ENCODE measurements at places on chromosomes 11 and 22.

DNA sequence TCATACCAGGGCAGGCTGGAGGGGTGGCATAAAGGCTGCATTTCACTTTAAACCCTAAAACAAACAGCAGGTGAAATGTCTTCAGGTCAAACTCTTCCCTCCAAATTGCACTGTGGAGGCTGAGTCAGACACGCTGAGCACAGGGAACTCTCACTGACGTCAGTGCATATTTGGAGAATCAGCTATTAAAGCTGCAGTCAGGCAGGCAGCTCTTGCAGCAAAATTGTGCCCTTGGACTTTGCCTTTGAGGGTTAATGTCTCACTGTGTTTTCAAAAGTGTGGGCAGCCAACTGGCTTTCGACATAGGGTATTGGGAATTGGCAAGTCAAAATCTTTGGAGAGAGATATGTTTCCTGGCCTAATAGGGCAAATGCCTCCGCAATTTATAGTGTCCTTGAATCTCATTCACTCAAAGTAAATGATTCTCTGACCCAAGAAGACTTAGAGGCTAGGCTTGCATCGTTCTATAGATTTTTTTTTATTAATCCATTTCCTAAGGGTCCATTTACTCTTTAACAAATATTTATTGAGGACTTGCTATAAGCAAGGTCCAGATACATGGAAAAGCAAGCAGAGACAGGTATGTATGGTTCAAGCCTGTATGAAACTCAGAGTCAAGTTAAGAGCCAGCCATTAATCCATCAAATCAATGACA lies 27.7 kb upstream of the SMCO4 start:
- DNase-seq, result no peak

- no peak for DNase-seq
Measured at GRCh38 chr11:59678118-59678812, 9.4 kb upstream of the PATL1 start.

DNA sequence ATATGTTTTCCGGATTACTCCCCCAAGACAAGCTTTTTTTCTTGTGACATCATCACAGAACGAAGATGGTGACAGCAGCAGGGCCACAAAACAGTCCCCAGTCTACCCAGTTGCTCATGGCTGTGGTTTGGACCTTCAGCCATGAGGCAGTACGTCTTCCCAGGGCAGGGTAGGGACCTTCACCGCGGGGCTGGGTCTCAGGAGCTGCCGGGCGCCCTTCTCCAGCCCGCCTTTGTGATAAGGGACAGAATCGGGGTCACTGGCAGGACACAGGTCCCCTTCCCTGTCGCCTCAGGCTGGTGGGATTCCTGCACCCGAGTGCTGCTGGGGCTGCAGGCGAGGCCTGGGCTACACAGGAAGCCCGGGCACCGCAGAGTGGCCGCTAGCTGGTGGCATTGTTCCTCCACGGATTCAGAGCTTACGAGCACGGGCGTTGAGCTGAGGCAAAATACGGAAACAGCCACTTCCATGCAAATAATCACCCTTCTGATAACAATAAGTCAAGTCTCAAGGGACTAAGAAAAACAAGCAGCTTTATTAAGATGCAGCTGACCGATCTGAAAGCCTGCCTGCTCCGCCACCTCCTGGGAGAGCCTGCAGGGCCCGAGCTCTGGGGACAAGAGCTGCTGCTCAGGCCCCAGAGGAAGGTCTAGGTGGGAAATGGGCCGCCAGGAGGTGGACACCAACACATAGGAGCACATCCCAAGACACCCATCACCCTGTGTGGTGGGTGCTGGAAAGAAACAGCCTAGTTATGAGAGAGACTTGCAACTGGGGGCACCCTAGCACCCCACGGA lies 12.3 kb downstream of the TBX1 start:
- DNase-seq, result no peak

GRCh38 chr11:8253566-8253965 lies 10.1 kb downstream of the LMO1 start:
- no peak for DNase-seq

- no peak for DNase-seq
Measured at GRCh38 chr11:66932543-66932942, 25.6 kb downstream of the PC start.

GRCh38 chr22:45709060-45709739 lies 37.6 kb downstream of the ATXN10 start:
- DNase-seq, result no peak

GRCh38 chr11:27300974-27301373 lies 62.0 kb downstream of the CCDC34 start:
- DNase-seq, result no peak

DNA sequence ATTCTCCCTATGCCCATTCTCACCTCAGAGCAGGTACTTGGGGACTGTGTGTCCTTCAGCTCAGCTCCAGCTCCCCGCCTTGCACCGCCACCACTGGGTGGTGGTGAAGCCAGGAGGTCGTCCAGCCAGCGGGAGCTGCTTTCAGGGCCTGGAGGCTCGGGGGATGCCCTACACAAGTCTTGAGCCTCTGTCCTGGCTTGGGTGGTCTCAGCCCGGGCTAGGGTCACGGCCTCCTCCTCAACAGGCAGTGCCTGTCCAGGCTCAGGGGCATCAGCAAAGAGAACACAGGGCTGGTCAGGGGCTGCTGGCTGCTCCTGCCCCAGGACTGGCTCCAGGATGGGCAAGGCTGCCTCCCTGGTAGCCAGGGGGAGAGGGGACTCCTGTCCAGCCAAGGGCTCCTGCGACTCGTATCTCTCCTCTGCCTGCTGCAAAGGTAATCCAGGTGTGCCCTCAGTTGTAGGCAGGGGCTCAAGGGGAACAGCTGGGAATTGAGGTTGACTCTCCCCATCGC lies 12.2 kb downstream of the TNKS1BP1 start:
- no peak for DNase-seq

DNA sequence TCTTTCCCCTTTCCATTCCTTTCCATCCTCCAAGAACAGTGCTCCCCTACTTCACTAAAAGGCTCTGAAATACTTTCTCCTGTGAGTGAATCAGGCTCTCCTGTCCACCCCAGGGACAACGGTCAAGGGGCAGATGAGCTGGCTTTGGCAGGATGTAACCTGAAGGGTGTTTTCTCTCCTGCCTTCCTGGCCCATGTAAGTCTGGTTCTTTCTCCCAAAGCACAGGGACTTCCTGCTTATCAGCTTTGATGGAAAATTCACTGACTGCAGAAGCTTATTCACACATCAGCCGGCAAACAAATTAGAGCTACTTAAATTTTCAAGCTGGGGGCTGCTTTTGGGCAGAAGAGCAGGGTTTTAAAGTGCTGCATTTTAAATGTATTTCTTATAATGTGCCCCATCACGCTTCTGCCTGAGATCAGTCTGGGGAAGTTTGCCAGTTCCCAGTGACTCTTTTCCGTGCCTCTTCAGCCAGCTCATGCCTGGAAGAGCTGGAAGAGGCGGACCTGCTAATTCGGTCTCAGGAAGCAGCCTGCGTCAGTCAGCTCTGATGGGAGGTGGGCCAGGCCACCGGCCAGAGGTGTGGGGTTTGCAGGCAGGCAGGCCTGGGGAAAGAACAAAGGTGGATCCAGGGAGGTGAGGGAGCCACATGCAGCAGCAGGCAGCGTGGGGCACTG lies 140.4 kb upstream of the TBCEL start:
- DNase-seq, result no peak

DNA sequence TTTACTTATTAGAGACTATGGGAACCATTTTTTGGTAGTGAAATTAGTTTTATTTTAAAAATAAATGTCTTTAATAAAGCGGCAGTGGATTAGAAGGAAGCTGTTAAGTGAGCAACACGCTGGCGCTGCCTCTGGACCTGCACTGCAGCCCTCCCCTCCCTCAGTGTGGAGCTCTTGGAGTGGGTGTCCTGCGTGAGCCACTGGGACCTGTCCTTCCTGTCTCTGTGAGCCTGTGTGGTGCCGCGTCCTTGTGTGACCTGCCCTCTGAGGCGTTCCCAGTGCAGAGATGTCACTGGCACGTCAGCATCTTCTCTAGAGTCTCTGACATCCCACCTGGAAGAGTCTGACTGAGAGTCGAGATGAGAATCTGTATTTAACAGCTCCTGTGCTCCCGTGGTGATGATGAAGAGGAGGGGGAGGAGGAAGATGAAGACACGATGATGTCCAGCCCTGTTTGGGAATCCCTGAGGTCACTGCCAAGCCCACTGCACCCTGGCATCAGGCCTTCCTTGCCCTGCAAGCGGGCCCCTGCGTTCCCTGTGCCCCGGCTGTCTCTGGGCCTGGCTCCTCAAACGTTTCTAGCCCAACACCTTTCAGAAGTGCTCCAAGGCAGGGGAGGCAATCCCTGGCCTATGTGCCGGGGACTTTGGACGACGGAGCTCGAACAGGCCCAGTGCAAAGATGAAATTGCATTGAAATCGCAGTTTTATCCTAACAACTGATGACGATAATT lies 271.8 kb downstream of the TBC1D22A start:
- no peak for DNase-seq

- no peak for DNase-seq
Measured at GRCh38 chr11:131449036-131450019, 78.9 kb downstream of the NTM start.

DNA sequence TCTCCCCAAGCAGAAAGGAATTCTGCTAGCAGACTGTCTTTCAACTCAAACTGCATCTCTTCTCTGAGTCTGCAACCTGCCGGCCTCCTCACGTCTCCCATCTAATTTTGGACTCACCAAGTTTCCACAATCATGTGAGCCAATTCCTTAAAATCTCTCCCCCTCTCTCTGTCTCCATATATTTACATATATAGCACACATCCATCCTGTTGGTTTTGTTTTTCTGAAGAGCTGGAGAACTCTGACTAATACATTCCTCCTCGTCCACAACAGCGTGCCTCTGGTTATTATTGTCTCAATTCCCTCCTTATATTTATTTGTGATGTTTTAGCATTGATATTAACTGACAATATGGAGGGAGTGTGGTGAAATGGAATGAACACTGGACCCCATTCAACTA lies 29.6 kb upstream of the FJX1 start:
- DNase-seq, result no peak

DNA sequence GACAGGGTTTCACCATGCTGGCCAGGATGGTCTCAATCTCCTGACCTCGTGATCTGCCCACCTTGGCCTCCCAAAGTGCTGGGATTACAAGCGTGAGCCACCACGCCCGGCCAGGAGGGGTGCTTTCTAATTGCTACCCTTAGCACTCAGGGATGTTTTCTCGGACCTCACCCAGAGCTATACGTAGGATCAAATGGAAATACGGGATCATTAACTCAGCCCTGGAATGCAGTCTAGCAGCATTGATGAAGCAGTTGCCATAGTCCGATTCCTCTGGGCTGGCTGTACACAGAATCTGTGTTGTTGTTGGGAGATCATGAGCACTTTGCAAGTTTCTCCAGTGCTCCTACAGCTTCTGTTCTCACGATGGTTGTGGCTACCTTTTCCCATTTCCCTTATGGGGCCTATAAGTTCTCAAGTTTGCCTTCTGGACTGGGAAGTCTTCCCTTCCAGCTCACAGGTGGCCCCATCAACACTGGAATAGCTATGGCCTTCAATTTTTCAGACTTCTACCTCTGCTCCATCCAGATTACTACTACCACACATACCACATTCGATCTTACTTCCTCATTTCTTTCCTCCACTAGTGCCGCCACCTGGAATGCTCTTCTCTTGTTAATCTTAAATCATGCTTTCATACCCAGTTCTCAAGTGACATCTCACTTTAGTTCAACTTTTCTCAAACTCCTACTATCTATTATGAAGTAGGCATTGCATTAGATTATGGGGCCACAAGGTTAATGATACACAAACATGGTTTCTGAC lies 16.1 kb upstream of the PCF11 start:
- no peak for DNase-seq

DNA sequence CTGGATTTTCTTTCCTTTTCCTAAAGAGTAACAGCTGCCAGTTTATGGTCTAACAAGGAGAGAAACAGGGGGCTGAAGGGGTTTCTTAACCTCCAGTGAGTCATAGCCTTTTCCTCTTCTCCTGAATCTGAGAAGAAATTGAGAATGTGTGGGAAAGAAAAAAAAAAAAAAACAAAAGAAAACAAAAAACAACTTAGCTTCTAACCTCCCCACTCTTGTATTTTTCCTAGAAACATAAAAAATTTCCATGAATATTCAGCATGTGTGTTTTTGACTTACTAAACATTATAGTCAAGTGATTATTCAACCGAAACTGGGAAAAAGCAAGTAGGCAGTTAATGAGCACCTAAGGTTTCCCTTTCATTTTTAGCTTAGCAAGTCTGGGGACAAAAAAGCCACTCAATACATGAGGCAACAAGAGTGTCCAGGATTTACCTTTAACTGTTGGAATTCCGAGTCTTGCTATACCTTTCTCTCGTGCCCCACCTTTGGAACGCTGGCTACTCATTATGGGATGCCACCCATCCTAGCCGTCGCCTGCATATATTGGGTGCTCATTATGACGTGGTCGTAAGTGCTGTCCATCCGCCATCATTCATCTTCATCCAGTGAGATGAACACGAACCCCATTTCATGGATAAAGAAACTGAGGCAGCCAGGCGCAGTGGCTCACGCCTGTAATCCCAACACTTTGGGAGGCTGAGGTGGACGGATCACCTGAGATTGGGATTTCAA lies 2.4 kb downstream of the ASPHD2 start:
- no peak for DNase-seq

- no peak for DNase-seq
Measured at GRCh38 chr11:2655016-2655719, 44.6 kb downstream of the KCNQ1OT1 start.

GRCh38 chr11:12719221-12719620 lies 45.0 kb downstream of the TEAD1 start:
- no peak for DNase-seq
